NCI-H187 (cell line): ENCODE measurements at places on chromosomes 16 and 17.

DNA sequence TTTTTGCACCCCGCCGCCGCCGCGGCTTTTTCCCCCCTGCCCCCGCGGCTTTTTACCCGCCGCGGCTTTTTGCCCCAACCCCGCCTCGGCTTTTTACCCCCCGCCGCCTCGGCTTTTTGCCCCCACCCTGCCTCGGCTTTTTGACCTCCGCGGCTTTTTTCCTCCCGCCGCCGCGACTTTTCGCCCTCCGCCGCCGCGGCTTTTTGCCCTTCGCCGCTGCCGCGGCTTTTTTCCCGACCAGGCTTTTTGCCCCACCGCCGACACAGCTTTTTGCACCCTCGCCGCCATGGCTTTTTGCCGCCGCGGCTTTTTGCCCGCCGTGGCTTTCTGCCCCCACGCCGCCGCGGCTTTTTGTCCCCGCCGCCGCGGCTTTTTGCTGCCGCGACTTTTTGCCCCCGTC lies 137.0 kb upstream of the TP53TG3D start:
- no peak for DNase-seq

- no peak for DNase-seq
Observed at GRCh38 chr17:28125526-28126378, 83.3 kb downstream of the NLK start.

DNA sequence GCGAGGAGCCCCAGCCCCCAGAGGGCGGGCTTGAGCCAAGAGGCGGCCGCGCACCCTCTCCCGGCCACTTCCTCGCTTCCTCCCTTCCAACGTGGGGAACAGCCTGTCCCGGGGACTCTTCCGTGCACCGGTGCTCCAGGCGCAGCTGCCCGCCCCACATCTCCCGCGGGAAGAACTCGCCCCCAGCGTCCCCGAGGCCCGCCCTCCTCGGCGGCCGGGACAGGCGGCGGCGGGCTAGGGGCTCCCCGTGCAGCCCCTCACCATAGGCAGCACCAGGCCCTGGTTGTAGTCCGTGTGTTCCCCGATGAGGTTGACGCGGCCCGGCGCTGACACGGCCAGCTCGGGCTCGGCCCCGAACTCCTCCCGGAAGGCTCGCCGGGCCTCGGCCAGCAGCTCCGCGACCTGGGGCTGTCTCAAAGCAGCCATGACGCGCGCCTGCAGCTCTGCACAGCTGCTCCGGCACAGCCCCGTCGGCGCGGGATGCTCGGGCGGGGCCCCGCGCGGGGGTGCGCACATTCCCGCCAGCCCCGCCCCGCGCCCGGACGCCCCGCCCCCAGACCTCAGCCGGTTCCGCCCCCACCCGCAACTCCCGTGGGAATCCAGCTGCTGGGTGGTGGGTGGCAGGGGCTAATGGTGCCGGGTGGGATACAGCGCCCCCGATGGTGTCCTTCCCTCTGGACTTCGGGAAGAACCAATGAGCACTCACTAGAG lies at the start of gene GALK1:
Gene GALK1, minus strand, starts transcription at position 482 of the 711 bp plus-strand sequence. Its CDS starts 56 bp downstream, at position 426.
- no peak for DNase-seq

DNA sequence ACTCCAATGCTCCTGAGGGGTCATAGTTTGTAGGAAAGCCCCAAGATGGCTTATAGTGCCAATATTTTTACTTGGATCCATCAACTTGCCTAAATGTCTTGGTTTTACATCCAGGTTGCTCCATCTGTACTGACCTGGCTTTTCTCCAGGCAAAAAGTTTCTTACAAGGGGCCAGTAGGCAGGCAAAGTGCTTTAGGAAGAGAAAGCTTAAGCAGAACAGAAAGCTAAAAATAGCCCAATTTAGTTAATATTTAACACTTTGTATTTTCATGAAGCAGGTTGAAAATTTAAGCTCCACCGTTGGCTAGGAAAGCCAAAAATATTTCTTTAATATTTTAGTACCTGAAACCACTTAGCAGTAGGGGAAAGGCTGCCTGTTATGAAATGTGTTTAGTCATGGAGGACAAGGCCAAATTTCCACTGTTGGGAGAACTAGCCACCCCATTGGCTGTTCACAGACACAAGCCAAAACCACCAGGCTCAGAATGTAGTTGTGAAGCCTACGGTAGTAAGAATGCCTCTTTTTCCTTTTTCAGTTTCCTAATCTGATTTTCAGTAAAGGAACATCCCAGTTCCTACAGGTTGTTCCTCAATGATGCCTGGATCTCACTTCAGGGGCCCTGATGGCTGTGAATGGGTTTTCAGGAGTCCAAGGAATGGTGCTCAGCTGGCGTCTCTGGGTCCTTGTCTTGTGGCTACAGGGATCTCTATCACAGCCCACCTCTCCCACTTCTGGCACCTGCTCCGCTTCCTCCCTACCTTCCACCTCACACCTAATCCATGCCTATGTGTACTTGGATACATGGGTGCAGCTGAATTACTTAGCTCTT lies 324.8 kb downstream of the PMP22 start:
- no peak for DNase-seq
